ENCODE measurements at places on chromosomes 6 and 20. TPM values are rescaled to one million over a fixed set of nuclear protein-coding genes. Genes with fewer than 3 reads are reported as not detected.

The NNAT gene
- total RNA-seq = 8.4 TPM

- no peak for DNase-seq
Measured at GRCh38 chr20:10611357-10611756, 62.4 kb downstream of the JAG1 start.

- peak; percentile 50 for DNase-seq
Measured at GRCh38 chr20:59571551-59572314, 32.6 kb upstream of the PHACTR3 start.

- no peak for DNase-seq
Measured at GRCh38 chr20:45459606-45460005, 9.9 kb upstream of the WFDC2 start.

The NOL4L gene
- 11.5 TPM for total RNA-seq

The ZNF334 gene
- total RNA-seq = 5.9 TPM

The SLC17A3 gene
- total RNA-seq = not detected

All from tibial nerve (tissue), 4 donors.